GM04504 (cell line): ENCODE measurements at places on chromosomes 1 and 21.
A peak's percentile ranks its signal among the peaks of the same experiment; 100 is the strongest.

DNA sequence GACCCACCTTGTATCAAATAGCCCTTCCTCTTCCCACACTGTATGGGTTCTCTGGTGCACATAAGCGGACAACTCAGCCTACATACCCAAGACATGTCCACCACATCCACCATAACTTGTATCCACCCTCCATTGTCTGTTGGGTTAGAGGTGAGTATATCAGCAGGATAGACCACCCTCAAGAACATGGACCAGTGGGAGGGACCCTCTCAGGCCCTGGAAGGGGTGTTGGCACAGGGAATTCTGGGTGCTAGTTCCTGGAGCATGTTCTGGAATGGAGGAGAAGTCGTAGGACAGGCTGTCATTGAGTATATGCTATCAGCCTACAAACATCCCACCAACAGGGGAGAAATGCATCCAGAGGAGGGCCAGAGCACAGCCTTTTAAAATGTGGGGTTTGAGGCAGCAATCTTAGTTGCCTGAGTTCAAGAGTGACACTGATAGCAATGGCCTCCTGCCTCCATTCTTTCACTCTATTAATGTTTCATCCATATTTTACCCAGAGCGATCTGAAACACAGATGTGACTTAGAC is 7.5 kb downstream of the CD55 start:
- no peak for DNase-seq

GRCh38 chr21:46392921-46393320 is 65.8 kb upstream of the DIP2A start:
- DNase-seq, result peak; percentile 52

GRCh38 chr1:41025979-41026819 is 4.7 kb upstream of the SLFNL1 start:
- no peak for DNase-seq

GRCh38 chr1:200183637-200184036 is 156.1 kb downstream of the NR5A2 start:
- no peak for DNase-seq

DNA sequence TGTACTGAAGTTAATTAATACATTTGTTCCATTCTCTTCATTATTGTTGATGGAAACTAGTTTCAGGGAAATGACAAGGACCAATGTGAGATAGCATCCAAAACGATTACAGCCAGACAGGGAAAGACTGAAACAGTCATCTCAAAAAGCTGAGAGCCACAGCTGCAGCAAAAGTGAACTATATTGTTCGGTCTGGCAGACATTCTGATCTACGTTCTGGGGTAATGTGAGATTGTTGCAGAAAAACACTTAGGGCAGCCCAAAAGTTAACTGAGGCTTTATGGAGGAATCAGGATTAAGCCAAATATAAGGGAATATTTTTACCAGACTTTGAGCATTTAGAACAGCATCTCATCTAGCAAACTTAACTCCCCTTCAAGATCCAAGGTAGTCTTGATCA is 112.9 kb downstream of the LRRC40 start:
- no peak for DNase-seq

- DNase-seq, result no peak
Measured at GRCh38 chr1:10613340-10613739, 138.6 kb downstream of the PEX14 start.

DNA sequence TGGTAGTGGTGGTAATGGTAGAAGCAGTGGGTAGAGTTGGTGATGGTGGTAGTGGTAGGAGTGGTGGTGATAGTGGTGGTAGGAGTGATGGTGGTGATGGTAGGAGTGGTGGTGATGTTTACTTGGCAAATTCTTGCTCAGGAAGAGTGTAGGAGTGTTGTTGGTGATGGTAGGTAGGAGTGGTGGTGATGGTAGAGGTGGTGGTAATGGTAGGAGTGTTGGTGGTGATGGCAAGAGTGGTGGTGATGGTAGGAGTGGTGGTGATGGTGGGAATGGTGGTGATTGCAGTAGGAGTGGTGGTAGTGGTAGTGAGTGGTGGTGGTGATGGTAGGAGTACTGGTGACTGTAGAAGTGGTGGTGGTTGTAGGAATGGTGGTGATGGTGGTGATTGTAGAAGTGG is 106.5 kb downstream of the DISC1 start:
- DNase-seq, result no peak

DNA sequence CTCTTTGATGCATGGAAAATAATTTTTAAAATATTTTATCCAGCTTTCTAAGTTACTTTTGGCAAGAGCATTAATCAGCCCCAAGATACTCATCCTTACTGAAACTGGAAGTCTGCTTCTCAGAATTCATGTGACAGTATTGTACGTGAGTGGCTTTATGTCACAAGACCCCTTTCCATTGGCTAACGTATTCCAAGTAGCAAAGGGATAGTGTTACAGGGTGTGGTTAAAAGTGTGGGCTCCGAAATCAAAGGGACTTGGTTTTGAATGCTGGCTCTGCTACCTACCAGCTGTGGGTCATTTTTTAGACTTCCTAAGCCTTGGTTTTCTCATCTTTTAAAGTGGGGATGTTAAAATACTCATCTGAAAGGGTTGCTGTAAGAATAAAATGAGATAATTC is 91.7 kb downstream of the RHOU start:
- DNase-seq, result no peak

DNA sequence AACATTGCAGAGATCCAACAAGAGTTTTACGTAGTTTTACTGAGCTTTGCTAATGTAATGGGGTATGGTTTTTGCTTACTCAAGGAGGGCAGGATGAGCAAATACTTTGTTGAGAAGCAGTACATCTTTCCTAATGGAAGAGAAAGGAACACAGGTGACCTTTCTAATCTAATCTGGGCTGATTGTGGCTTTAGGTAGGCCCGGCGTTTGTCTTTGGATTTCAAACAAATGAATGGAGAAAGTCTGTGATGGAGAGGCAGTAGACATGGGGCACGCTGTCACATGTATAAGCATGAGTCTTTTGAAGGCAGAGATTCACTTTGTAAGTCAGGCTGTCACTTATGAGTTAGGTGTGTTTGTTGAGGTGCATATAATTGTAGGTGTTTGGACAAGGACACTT is 1.7 kb downstream of the PLEKHM2 start:
- no peak for DNase-seq

- DNase-seq, result no peak
Measured at GRCh38 chr1:25062621-25063255, 132.7 kb upstream of the RUNX3 start.

DNA sequence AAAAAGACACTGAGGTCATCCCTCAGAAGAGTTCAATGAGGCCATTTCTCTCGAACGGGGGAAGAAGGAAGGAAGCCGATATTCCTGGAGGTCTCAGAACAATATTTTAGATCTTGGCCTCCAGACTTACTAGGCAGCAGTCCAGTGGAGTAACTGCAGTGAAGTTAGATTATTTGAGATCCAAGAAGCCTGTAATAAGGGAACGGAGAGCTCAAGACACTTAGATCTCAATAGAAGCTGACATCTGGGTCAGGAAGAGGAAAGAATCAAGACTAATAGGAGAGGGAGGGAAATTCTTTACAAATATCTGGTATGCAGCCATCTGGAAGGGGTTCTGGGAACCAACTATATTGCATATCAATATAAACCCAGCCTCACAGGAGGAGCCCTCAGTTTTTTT is 13.6 kb upstream of the ENAH start:
- no peak for DNase-seq

DNA sequence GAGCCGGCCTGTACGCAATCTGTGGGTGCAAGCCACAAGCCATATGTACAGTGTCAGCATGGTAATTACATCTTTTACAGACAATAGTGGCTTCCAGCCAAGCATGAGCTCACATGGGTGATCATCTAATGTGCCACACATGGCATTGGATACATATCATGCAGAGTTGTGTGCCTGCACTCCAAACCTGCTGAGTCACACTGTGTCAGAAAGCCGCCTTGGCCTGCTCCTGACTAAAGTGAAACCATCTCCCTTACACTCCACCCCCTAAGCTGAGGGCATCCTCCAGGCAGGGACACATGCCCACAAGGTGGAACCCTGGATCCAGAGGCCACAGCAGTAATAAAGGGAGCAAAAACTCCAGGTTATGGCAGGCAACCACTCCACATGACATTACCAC is 72.5 kb downstream of the KCNT2 start:
- peak; percentile 8 for DNase-seq

DNA sequence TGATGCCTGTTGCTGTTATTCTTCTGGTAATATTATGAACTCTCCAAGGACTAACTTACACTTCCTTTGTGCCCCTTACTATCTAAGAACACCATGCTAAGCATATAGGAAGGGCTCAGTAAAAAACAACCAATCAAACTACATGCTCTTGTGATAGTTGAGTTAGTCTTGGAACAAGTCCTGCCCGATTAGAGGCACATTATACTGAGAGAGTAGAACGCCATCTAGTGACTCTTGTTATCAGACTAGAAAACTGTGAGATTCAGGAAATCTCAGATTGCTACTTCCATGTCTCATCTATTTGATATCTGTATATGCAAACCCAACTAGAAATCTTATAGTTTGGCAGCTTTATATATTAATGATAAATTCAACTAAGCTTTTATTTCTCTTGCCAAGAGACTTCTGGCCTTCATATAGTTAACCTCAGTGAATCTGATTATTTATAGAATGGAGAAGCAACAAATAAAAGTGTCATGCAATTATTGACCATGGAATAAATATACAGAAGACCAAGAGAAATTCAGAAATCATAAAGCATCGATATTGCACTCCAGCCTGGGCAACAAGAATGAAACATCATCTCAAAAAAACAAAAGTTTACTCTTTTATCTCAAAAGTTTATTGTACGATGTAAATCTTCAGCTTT is 7.8 kb upstream of the SRRM1 start:
- peak; percentile 50 for DNase-seq

- DNase-seq, result no peak
Measured at GRCh38 chr1:186783193-186783592, 45.6 kb upstream of the PLA2G4A start.

- DNase-seq, result no peak
Measured at GRCh38 chr1:109372281-109372680, 25.4 kb downstream of the SORT1 start.

- no peak for DNase-seq
Measured at GRCh38 chr1:31712068-31712467, 8.3 kb upstream of the COL16A1 start.

GRCh38 chr1:227893300-227893948 is 54.3 kb downstream of the WNT9A start:
- no peak for DNase-seq

DNA sequence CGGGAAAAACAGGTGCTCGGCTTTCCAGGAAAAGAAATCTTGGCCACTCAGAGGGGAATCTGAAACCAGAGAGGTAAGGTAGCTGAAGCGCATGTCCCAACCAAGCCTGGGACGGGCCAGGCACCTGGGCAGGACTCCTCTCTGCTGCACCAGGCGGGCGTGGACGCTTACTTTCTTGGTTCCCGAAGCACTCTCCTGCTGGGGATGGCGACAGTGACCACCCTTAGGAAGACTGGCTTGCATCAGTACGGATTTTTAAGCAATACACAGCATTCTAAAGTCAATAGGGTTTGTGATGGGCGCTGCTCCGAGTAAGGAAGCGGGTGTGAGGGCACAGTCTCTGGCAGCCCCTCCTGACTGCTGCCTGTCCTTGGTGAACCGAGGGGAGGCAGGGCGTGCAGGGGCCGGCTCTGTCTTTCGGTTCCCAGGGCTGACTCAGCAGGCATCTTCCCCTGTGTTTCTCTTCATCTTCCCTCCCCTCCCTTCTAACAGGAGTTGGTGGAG is 74.9 kb upstream of the ANGPTL1 start:
- no peak for DNase-seq

DNA sequence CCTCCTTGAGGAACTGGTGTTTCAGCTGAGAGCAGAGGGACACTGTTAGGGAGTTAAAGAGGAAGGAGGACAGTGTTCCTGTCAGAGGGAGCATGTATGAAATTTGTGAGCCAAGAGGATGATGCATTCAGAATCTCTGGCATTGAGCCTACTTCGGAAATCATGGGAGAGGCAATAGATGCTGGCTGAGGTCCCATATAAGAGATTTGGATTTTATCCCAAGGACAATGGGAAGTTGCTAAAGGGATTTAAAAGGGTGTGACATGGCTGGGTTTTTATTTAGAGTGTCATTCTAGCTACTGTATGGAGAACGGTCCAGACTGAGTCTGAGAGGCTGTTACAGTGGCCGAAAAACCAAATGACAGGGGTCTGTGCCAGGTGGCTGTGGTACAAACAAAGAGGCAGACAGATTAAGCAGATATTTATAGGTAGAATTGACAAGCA is 403.2 kb upstream of the B3GALT2 start:
- DNase-seq, result no peak

GRCh38 chr1:205450448-205450847 is 5.4 kb downstream of the BLACAT1 start:
- DNase-seq, result no peak

- no peak for DNase-seq
Measured at GRCh38 chr1:209855623-209856022, 27.9 kb downstream of the UTP25 start.

DNA sequence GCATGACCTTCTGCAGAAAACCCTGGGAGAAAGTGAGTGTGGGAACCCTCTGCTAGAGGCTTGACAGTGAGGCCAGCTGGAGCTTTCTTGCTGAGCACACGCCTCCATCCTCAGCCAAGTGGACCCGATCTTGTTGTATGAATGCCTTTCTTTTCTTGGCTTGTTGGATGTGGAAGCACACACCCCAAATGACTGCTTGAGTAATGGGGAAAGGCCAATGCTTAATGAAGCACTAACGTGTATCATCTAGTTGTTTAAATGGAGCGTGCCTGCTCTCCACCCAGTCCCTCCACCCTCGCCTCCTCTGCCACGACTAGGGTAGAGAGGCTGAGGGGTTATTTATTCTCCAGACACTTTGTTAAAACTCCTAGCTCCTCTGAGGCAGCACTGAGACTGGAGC is 54.3 kb upstream of the IKBKE start:
- DNase-seq, result no peak

DNA sequence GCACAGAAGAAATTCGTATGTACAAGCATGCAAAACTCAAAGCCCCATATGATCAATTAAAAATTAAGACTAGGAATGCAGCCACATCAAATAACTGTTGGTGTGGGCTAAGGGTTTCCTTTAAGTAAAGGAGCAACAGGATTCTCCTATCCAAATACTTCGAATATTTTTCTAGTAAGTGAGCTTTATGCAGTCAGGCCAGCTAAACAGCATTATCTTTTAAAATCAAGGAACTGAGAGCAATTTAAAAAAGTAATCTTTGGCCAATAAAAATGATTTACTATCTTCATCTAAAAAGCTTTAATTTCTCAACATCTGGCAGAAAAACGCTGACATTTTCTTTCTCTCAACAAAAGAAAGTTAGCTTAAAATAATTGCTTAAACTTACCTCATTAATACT is 19.8 kb downstream of the CNN3 start:
- DNase-seq, result no peak

DNA sequence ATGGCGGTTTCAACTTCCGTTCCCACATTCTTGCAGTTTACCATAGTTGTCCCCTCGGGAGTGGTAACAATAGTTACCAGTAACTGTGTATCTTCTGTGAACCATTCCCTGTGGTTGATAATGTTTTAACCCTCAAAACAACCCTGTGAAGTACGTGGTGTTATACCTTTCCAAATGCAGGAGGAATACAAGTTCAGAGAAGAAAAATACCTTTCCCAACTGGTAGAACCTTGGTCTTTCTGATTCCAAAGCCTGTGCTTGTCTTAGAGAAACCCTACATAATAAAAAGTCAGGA is 789 bp downstream of the BTF3L4 start:
- DNase-seq, result no peak
